ENCODE measurements at places on chromosomes 1 and 21.

DNA sequence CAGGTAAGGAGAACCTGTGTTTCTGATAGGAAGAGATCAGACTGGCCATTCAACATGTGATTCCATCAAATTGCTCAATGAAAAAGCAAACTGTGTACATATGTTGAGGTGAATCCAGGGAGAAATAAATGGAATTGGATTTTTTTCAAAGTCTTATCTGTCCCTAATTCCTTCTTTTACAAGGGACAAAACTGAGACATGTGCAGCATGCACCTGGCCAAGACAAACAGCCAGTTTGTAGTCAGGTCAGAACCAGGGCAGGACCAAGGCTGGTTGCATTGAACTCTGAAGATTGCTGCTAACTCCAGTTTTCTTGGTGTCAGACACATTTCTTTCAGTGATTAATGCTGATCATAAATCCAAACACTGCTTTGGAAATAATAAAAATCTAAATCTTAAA lies 69.6 kb upstream of the CCDC190 start:
- DNase-seq, result no peak

GRCh38 chr1:34199927-34200326 lies 23.2 kb downstream of the C1orf94 start:
- no peak for DNase-seq

GRCh38 chr1:187622545-187622944 lies 793.8 kb downstream of the PLA2G4A start:
- DNase-seq, result no peak

DNA sequence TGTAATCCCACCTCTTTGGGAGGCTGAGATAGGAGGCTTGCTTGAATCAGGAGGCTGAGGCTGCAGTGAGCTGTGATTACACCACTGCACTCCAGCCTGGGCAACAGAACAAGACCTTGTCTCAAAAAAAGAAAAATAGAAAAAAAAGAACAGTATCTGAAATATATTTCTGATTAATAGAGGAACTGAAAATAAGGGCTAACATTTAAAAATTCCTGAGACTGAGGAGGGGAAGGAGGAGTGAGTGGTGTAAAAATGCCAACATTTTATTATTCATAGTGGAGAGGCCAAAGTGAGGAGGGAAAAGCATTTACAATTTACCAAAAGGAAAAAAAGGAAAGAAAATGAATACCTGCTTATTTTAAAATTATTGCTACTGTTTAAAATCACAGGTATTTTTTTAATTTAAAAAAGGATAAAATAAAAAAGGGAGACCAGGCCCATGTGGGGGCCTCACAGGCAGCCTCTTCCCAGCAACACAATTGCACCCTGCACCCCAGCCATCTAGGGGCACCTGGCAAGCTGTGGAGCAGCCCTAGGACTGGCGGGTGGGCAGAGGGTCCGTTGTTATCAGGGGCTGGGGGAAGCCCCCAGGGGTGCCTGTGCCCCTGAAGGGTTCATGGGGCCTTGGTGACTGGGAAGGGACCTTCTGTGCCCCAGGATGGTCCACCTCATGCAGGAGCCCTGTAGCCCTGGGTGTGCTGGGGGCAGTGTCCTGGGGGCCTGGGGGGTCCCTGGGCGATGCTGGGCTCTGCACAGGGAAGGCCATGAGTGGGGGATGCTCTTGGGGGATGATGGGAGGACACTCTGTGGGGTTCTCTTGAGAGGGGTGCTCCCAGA lies 34.8 kb upstream of the ADARB1 start:
- DNase-seq, result no peak

DNA sequence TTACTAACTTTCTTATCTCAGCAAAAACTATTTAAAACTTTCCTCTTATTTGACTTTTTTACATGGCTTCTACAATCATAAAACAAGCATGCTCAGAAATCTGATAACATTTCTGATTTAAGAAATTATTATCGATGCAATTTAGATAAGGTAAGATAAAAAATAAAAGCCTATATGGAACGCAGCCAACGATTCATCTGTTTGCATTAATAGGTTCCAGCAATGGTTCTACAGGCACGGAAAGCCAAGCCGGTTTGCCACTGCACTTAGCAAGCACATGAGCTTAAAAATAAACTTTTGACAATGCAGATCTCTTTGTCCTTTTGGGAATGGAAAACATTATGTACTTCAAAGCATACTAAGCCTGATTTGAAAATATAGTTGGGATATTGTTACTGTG lies 77.5 kb upstream of the KCNK2 start:
- no peak for DNase-seq

DNA sequence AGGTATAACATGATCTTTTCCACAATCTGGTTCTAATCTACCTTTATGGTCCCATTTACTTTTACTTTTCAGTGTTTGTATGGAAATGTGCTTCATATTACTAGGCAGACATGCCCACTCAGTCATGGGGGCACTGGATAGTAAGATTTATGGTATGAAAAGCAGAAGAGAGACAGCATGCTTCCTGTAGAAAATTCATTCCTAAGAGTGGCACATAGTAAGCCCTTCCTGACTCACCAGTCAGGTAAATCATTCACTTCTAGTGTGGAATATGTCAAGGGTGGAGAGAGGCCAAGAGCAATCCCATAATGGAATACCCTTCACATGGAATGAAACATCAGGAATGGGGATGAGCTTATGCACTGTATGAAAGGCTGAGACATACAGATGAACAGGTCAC lies 49.5 kb upstream of the BCL10 start:
- DNase-seq, result no peak

GRCh38 chr1:23597635-23598388 lies 38.5 kb upstream of the ID3 start:
- DNase-seq, result no peak

GRCh38 chr1:70205071-70205433 lies 327 bp downstream of the LRRC40 start:
- DNase-seq, result no peak

DNA sequence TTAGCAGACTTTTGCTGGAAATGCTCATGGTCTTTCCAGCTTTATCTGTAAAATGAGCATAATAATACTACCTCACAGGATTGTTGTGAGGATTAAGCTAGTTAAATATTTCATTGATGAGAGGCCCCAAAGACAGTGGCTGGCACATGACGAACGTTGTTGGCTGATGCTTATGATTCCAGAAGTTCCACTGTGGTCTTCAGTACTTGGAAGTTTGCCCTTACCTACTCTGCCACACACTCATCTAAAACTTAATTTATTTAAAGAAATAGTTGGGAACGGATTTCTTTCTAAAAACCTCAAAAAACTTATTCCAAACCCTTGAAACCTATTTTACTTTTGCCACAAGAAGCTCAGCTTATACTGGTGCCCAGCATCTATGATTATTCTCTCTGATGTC lies 170.7 kb downstream of the DHRS3 start:
- DNase-seq, result no peak

DNA sequence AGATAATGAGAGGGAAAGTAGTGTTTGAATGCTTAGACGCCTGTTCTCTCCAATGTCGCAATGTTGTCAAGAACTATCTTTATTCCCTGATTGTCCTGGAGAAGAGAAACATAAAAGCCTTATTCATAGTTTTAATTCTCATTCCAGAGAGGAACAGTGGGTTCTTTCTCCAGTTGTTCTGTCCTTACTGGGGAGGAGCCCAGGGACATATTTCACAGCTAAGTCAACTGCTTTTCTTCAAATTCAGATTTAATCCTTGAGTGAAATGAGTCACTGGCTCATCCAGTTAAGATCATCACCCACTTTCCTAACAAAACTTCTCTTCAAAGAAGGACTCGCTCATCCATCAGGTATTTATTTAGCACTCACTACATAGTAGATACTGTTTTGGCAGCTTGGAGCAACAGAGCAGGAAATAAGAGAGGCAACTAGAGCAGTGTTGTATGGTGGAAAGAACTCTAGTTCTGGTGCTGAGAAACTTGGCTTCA lies 365.7 kb upstream of the USP24 start:
- DNase-seq, result no peak

GRCh38 chr1:225950905-225951497 lies 10.0 kb upstream of the LEFTY2 start:
- no peak for DNase-seq

DNA sequence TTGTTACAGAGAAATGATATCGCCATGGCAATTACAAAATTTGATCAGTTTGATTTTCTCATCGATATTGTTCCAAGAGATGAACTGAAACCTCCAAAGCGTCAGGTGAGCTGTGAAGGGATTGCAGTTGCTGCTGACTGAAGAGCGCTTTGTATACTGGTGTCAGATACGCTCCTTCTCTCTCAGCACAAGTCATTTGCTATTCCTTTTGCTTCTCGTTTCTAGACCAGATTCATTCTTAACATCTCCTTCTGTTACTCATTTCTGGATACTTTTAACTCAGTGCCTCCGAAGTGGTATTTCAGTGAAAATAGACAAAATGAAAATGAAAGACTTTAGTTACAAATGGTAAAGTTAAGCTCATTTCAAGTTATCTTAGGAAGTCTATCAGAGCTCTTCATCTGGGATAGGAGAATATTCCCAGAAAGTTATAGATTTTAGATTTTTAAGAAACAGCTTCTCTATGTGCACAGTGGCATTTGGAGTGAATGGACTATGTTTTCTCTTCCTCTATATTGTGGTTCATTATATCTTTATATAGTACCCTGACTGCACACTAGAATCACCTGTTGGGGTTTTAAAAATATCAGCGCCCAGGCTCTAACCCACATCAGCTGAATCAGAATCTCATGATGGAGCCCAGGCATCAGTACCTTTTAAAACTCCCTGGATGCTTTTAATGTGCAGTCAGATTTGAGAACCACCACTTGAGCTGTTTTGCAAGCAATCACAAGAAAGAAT lies 30.3 kb upstream of the KCNQ4 start:
- no peak for DNase-seq

DNA sequence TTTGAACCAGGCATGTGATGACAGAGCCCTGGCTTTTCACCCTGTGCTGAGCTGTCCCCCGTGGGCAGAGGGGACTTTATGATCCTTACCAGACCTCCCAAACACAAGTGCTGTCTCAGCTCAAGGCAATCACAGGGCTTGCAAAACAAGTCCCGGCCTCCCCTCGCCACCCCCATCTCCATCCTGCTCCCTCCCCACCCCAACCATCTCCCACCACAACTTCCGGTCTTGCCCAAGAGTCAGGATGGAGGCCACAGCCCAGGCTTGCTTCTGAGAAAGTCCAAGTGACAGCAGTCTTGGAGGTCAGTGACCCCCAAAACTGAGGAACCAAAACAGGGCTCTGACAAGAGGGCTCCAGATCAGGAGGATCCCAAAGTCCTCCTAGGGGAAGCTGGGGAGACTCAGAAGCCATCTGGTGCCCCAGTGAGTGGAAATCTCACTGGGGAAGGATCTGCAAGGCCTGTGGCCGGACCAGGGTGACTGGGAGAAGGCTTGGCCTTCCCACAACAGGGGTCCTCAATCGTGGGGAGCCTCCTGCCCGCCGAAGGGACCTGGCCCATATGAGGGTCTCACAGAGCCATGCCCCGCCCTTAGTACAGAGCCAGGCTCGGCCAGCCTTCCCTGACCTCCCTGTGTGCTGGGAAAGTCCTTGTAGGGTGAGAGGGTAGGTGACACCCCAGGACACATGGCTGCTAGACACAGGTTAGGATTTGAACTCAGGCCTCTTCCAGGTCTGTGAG lies 4.5 kb upstream of the SDC3 start:
- no peak for DNase-seq

DNA sequence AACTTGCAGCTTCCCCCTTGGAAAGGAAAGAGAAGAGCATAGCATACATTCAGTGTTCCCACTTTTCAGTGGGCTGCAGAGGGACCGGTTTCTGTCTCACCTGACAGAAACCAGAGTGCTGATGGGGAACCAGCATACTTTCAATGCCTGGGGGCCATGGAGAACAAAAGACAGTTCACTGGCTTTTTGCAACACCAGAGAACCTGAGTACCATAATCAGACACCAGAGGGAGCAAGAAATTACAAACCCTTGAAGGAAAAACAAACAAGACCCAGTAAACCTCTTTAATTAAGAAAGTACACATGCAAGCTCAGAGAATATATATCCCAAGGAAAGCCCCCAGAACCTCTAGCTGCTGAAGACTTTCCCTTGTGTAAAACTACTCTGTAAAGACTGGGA lies 51.1 kb downstream of the CSMD2 start:
- no peak for DNase-seq

DNA sequence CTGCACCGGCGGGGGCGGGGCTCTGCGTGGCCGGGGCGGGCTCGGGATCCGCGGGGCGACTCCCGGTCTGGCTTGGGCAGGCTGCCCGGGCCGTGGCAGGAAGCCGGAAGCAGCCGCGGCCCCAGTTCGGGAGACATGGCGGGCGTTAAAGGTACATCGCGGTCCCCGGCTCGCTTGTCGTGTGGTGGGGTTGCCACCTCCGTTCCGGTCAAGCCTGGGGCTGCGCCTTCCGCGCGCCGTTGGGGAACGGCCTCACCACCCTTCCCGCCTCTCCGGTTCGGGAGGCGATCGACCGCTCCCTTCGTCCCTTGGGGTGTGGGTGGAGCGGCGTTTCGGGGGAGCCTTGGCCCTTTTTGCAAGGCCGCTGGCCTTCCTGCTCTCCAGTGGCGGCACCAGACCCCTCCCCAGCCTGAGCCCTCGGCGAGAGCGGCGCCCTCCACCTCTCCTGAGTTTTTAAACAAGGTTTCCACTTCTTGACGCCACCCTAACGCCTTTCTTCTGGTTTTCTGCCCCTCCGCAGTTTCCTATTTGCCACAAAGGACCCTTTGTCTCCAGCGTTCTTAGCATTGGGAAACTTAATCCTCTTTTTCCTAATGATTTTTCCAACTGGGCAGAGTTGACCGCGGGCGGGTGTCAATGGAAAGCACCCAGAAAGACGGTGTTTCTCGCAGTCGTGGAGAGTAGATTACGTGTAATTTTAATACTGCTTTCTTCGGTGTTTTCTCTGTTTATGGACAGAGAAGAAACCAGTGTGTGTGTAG lies at the start of the genes LEPR and LEPROT:
LEPR (plus strand) TSS at position 79 of the 761 bp plus-strand sequence. CDS start 144,898 bp downstream, outside the sequence.
LEPROT (plus strand) TSS at position 79 of the 761 bp plus-strand sequence; CDS start at position 136, 57 bp downstream.
- no peak for DNase-seq

GRCh38 chr21:32278103-32278502 lies 746 bp downstream of the MIS18A start:
- no peak for DNase-seq

DNA sequence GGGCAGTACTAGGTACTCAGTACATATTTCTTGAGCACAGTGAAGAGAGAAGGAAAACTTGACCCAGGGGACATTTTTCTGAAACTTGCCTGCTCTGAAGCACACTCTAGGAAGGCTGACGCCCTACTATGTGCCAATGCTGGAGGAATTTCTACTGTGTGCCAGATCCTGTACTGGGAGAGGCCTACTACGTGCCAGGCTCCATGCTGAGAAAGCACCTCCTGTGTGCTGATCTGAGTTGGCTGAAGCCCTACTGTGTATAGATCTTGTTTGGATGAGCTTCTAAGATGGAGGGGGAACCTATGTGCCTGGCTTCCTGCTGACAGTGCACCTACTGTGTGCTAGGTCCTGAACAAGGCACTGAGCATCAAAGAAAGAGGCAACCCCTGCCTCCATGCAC lies 86.2 kb downstream of the GRIK3 start:
- no peak for DNase-seq

DNA sequence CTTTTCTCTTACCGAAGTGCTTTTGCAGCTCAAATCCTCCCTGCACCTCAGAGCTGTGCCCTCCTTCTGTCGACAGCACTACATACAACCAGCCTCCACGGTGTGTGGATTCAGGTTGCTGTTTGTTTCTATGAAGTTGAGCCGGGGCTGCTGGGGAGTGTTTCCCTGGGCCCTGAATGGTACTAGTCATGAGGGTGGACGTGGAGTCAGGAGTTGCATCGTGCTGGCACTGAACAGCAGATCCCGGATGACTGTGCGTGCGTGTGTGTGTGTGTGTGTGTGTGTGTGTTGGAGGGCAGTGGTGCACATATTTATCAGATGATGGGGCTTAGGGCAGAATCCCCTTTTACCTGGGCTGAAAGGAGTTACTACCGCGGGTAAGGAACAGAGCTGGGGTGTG lies 47.0 kb downstream of the ACTL8 start:
- DNase-seq, result no peak

Measured in activated naive CD4-positive, alpha-beta T cell (primary cell).